ENCODE measurements at places on chromosomes 11 and 22. TPM values are rescaled to one million over a fixed set of nuclear protein-coding genes. Genes with fewer than 3 reads are reported as not detected.
A peak's percentile ranks its signal among the peaks of the same experiment; 100 is the strongest.

DNA sequence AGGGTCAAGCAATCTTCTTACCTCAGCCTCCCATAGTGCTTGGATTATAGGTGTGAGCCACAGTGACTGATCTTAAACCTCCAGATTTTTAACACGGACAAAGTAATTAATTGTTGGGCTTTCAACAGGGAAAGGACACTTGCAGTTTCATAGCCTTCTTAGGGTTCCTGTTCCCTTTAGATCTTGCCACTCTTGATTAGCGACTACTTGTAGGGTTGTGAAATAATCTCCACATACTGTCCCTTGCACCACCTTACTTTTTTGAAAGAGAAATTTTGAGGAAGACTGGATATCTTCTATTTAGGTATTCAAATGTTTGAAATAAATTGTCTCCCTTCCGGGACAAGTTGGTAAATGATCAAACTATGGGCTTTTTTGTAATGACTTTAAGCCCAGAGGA lies 7.6 kb downstream of the MS4A4E start:
- H3K27me3 ChIP-seq: no peaks in the 10 kb centered on the region
- no peak overlapping the region for H3K27ac ChIP-seq
- no peak for DNase-seq
- H3K4me3 ChIP-seq: no peak overlapping the region
- no peaks in the 10 kb centered on the region for H3K36me3 ChIP-seq
- H3K4me1 ChIP-seq: no peaks in the 10 kb centered on the region

DNA sequence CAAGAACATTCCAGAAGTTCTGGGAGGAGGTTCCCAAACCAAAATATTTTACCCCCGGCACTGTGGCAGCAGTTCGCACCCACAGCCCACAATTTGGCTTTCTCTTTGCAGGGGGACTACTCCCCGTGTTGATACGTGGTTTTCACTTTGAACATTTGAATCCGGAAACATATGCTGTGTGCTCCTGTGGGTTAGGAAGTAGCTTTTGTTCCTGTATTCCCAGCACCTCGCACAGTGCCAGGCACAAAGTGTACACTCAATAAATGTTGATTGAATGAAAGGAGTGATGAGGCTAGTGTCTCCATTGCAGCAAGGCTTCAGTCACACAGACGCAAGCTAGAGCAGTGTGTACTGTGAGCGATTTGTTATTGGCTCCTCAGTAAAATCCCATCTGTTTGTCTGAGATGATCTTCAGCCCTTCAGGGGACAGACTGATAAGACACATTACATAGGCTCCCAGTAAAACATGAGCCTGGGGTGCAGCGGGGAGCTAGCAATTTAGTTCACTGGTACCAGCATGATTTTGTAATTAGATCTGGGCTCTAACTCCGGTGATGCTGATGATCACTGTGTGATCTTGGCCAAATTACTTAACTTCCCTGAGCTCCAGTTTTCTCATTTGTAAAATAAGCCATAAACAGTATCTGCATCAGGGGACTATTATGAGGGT lies 2.2 kb downstream of the LAYN start:
- H3K27ac ChIP-seq: no peak overlapping the region
- H3K36me3 ChIP-seq: no peaks in the 10 kb centered on the region
- H3K27me3 ChIP-seq: no peaks in the 10 kb centered on the region
- H3K4me1 ChIP-seq: no peaks in the 10 kb centered on the region

DNA sequence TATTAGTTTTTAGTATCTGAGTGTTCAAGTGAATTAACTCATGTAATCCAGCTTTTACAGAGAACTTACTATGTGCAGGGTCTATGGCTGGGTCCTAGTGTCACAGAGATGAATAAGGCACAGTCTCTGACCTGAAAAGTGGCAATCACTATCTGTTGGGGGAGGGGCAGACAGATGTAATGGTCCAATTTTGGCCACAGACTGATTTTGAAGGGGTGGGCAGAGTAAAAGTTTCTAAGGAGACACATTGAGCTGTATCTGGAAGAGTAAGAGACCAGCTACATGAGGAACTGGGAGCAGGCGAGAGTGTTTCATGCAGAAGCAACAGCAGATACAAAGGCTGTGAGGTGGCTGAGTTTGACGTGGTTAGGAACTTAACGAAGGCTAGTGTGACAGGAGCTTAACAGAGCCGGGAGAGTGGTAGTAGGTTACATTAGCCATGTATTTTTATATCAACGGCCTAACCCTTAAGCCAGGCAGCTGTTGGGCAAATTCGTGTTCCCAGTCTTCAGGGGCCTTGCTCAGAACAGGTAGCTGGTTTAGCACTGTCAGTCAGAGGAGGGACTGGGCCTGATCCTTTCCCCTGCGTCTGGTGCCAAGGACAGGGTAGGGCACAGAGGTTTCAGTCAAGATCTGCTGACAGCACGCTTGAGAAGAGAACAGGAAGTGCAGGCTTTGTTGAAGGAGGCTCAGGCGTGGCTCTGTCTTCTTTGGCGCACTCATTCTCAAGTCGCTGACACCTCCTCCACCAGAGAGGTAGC lies 1.4 kb upstream of the STIM1 start:
- DNase-seq: no peak
- no peak overlapping the region for H3K27ac ChIP-seq
- H3K4me1 ChIP-seq: peaks cover 25% of the 10 kb centered on the region
- H3K27me3 ChIP-seq: no peaks in the 10 kb centered on the region
- H3K4me3 ChIP-seq: no peak overlapping the region
- H3K36me3 ChIP-seq: no peaks in the 10 kb centered on the region

DNA sequence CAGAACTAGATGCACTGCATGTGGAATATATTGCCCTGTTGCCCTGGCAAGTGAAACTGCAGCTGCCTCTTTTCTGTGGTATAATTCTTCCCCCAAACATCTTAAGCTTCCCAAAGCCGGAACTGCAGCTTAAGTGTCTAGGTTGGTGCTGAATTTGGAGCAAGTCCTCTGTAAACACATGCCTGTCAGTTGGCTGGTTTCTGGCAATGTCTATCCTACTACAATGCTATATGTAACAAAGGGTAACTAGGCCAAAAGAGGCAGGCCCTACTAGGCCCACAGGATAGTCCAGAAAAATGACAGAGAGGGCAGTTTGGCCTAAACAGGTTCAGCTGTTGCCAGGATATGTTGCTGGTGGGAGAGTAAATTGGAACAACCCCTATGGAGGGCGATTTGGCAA lies 27.9 kb downstream of the ASCC2 start:
- peaks cover 63% of the 10 kb centered on the region for H3K36me3 ChIP-seq
- no peak for DNase-seq
- H3K27ac ChIP-seq: no peak overlapping the region
- no peaks in the 10 kb centered on the region for H3K4me1 ChIP-seq
- H3K27me3 ChIP-seq: no peaks in the 10 kb centered on the region
- no peak overlapping the region for H3K4me3 ChIP-seq

GRCh38 chr11:83971063-83971462 lies 684.9 kb upstream of the CCDC90B start:
- no peak overlapping the region for H3K4me3 ChIP-seq
- H3K36me3 ChIP-seq: no peaks in the 10 kb centered on the region
- no peaks in the 10 kb centered on the region for H3K4me1 ChIP-seq
- H3K27ac ChIP-seq: no peak overlapping the region
- H3K27me3 ChIP-seq: no peaks in the 10 kb centered on the region
- no peak for DNase-seq

DNA sequence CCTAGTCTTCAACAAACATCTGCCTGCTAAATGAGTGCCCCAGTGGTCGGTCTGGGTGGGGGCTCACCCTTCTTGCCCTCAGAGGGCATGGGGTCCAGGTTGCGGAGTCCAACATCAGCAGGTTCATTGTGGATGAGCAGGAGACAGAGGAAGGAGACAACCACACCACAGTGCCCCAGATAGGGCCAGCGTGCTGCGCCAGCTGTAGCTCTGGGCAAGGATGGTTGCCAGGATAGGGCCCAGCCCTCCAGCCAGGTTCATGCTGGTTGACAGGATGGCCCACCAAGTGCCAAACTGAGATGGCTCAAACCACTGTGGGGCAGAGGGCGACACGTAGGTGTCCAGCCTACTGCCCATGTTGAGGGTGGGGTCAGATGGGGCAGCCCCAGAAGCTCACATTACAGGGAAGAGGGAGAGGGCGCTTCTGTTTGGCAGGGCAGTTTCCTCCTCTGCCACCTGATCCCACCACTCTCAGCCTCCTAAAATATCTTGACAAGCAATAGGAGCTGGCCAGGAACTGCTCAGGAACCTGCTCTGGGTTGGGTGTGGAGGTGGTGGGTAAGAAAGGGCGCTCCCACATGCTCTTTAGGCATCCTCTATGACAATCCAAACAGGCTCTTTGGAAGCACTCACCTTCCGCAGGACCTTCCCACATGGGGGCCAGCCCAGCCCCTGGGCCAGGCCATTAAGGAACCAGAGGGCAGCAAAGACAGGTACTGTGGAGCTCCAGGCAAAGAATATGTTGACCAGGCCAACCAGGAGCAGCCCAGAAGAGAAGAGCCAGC lies 2.9 kb downstream of the SLC37A4 start:
- no peaks in the 10 kb centered on the region for H3K27me3 ChIP-seq
- H3K36me3 ChIP-seq: no peaks in the 10 kb centered on the region
- peaks cover 30% of the 10 kb centered on the region for H3K4me1 ChIP-seq
- H3K27ac ChIP-seq: peak overlapping the region; percentile 86
- peak overlapping the region; percentile 76 for H3K4me3 ChIP-seq

The TENM4 gene
- 1.6 TPM for polyA plus RNA-seq

DNA sequence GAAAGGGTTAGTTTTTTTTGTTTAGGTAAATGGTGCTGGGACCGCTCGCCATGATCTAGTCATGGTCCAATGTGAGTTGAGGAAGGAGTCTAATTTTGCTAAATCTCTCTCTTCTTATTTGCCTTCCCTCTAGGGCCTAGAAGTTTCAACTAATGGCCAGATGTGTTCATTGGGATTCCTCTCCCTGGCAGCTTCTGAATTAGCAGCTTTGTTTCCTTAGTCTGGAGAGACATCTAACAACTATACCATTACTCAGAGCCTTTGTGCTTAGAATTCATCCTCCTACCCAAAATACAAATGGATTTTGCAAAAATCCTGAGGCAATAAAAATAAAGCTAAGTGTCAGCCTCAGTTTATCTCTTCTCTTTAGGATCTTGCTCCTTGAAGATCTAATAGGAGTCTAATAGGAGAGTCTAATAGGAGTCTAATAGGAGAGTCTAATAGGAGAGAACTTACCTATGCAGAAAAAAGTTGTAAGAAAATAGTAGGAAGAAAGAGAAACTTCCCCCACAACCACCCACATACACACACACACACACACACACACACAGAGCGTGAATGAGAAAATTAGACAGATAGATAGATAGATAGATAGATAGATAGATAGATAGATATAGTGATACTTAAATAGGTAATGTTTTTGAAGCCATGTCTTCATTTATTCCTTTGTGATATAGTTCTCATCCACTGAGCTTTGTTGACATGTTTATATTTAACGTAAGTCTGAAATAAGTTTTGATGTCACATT lies 980.5 kb upstream of the CNTN5 start:
- no peak overlapping the region for H3K27ac ChIP-seq
- H3K4me3 ChIP-seq: no peak overlapping the region
- H3K27me3 ChIP-seq: no peaks in the 10 kb centered on the region
- H3K36me3 ChIP-seq: no peaks in the 10 kb centered on the region
- no peak for DNase-seq
- H3K4me1 ChIP-seq: no peaks in the 10 kb centered on the region

DNA sequence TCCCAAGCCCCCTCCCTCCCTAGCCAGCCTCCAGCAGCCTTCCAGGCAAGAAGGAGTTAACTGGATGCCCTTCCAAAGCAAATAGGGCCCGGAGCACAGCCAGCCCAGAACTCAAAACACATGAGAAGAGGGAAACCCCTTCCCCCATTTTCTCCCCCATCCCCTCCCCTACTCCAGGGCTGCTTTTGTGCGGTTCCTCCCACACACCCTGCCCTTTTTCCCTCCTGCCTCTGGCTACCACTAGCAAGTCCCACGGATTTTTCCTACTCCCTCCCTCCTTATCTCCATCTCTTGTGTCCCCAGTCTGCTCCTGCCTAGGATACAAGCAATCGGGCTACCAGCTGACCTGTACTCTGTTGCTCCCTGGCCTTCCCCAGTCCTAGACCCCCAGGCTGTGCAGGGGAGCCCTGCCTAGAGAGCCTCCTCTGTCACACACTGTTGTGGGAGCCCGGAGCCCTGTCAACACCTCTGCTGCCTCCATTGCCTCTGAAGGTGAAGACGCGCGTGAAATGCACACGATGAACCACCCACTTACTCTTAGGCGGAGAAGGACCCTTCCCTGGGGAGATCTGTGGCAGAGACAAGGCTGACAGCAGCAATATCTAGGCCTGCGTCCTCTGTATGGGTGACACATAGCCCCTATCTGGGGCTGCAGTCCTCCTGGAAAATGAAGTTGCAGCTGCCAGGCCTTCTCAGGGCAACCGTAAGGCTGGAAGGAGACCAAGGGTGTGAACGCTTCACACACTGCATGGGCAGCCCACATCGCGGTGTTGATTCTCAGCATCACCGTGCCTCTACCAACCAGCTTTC lies 282.8 kb downstream of the MN1 start:
- H3K4me1 ChIP-seq: no peaks in the 10 kb centered on the region
- DNase-seq: no peak
- H3K27me3 ChIP-seq: no peaks in the 10 kb centered on the region
- H3K4me3 ChIP-seq: no peak overlapping the region

The CNIH2 gene
- polyA plus RNA-seq: 34.3 TPM

The UCP2 gene
- 10.0 TPM for polyA plus RNA-seq

The FGF19 gene
- 0.07 TPM for polyA plus RNA-seq

The ZNF214 gene
- 0.34 TPM for polyA plus RNA-seq

DNA sequence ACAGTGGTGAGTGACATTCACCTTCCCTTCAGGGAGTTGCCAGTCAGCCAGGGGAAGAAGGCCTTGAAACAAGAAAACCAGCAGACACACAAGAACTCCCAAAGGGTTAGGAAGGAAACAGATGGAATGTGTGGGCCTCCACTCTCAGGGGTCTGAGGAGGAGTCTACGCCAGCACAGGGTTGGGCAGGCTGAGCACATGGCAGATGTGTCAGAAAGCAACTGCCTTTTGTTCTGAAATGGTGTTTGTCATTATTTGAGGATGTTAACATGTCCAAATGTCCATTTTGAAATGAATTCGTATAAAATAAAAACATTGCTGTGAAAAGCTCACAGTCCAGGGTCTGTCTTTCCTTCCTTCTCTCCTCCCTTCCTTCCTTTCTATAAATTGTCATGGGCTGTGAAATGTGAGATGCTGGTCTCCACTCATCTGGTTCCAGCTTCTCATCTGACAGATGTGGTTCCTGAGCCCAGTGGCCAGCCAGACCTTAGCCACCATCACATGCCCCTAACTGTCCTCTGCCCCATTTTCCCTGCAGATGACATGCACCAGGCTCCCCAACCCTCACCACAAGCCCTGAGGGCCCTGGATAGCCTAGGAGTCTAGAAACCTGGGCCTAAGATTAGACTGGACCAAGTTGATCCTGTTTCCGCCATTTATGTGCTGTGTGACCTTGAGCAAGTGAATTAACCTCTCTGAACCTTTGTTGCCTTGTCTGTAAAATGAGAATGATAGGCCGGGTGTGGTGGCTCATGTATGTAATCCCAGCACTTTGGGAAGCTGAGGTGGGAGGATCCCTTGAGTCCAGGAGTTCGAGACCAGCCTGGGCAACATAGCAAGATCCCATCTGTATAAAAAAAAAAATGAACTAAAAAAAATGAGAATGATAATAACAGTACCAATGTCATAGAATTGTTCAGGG lies 56.2 kb upstream of the CRYBB3 start:
- H3K27ac ChIP-seq: no peak overlapping the region
- no peaks in the 10 kb centered on the region for H3K36me3 ChIP-seq
- H3K4me1 ChIP-seq: no peaks in the 10 kb centered on the region
- H3K4me3 ChIP-seq: no peak overlapping the region

The OR6T1 gene
- not detected for polyA plus RNA-seq
